ENCODE measurements at places on chromosomes 13 and 19. TPM values are rescaled to one million over a fixed set of nuclear protein-coding genes. Genes with fewer than 3 reads are reported as not detected.

Gene PDE4C
- 0.10 TPM for total RNA-seq

Gene KLK14
- total RNA-seq: 0.69 TPM

Gene KIR2DL1
- not detected for total RNA-seq

Gene OVOL3
- total RNA-seq: 0.39 TPM

Gene ZNF724
- 15.4 TPM for total RNA-seq

Gene FXYD1
- total RNA-seq: 1.6 TPM

Gene NCAN
- total RNA-seq: 0.14 TPM

Gene RPS5
- 1,539 TPM for total RNA-seq

Gene KLK10
- not detected for total RNA-seq

Gene GNG8
- 24.8 TPM for total RNA-seq

Gene SWSAP1
- 1.9 TPM for total RNA-seq

Gene ZNF880
- 11.9 TPM for total RNA-seq

Gene ERICH6B
- not detected for total RNA-seq

Gene B3GNT3
- total RNA-seq: 0.36 TPM

Gene AMH
- 10.0 TPM for total RNA-seq

Gene C19orf67
- total RNA-seq: not detected

Gene CYP4F12
- not detected for total RNA-seq

Gene KLK4
- not detected for total RNA-seq

Gene CALR3
- total RNA-seq: not detected

Gene LYL1
- 4.8 TPM for total RNA-seq

Gene GNA15
- total RNA-seq: 66.5 TPM

Gene GJA3
- total RNA-seq: 0.67 TPM

Gene MISP
- not detected for total RNA-seq

Gene CGB3
- not detected for total RNA-seq

Gene C13orf42
- total RNA-seq: not detected

Gene CACNA1A
- 0.37 TPM for total RNA-seq

Gene SHD
- not detected for total RNA-seq

Gene FCAR
- not detected for total RNA-seq

Gene JAK3
- total RNA-seq: 247 TPM

Gene NRTN
- 2.7 TPM for total RNA-seq

Gene ZNF554
- 4.5 TPM for total RNA-seq

Gene ZNF665
- 5.6 TPM for total RNA-seq

Gene GNG7
- total RNA-seq: 1.3 TPM

Gene C19orf73
- 2.9 TPM for total RNA-seq

Gene B3GNT8
- total RNA-seq: 1.1 TPM

Gene MYH14
- total RNA-seq: not detected

Gene ING1
- 24.2 TPM for total RNA-seq

Gene MEX3D
- 6.4 TPM for total RNA-seq
